ENCODE measurements at places on chromosomes 11 and 22.

GRCh38 chr11:111719379-111719778 is 46.8 kb downstream of the PPP2R1B start:
- no peak for DNase-seq

- DNase-seq, result no peak
Measured at GRCh38 chr22:36795633-36796032, 19.7 kb upstream of the IFT27 start.

DNA sequence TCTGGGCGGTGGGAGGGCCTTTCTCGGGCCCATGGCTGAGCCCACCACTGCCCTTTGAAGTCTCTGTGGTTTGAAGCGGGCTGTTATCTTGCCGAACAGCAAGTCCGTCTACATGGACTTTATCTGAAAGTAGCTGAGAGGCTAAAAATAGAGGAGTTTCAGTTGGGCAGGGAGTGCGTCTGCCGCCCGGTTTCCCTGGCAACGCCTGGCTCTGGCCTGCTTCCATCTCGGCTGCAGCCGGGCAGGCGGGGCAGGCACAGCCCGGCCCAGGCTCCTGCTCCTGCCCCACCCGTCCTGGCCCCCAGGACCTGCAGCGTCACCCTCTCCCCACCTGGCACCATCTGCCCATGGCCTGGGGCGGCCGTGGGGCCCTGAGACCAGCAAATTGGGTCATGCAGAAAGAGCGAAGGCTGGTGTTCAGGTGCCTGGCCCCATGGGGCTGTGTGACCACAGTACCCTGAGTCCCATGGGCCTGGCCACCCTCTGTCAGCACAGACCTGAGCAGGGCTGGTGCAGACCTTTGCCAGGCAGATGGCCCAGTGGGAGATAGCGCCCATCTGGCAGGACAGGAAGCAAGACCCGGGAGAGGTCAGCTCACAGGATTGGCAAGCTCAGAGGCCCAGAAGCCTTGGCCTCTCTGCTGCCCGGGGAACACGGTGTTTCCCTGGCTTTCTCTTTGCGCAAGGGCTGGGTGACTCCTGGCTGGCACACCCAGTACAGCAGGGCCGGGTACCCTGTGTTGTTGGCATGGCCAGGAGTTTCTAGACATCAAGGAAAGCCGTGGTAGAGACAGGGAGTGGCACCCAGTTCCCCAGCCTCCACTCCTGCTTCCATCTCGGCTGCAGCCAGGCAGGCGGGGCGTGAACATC is 79.1 kb upstream of the KCNQ1OT1 start:
- DNase-seq, result no peak

DNA sequence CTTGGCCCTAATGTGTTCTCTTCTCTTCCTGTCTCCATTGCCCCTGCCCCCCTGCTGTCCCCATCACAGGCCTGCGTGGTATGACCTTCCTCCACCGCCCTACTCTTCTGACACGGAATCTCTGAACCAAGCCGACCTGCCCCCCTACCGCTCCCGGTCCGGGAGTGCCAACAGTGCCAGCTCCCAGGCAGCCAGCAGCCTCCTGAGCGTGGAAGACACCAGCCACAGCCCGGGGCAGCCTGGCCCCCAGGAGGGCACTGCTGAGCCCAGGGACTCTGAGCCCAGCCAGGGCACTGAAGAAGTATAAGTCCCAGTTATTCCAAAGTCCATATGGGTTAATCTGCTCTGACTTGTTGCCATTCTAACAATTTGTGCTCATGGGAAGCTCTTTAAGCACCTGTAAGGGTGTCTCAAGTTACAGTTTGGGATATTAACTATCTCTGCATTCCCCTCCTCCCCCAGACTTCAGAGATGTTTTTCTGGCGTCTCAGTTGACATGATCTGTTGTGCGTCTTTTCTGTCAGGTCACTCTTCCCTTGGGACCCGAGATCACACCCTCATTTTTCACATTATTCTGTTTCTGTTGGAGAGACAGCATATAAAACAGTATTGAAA is 60.0 kb downstream of the COMMD9 start:
- no peak for DNase-seq

DNA sequence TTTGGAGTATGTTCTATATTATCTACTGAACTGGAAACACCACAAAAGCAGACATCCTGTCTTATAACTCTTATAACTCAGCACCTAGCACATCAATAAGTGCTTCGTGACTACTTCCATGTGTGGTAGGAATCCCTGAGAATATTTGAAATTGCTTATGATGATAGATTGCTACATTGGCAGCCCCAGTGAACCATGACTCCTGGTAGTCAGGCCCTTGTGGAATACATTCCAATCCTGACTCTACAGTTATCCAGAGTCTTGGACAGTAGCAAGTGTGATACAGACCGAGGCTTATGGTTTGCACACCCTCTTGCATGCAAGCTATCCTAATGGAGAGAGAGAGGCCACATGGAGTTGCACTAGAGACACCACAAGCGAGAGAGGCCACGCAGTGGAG is 59.5 kb upstream of the PHF21A start:
- no peak for DNase-seq

DNA sequence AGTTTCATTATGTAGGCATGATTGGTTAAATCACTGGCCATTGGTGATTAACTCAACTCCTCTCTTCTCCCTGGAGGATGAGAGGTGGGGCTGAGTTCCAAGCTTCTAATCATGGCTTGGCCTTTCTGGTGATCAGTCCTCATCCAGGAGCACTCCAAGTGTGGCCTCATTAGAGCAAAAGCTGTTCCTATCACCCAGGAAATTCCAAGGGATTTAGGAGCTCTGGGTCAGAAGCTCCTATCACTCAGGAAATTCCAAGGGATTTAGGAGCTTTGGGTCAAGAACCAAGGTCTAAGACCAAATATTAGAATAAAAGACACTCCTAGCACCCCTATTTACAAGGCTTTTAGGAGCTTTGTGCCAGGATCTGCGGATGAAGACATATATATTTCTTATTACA is 168.0 kb upstream of the BDNF start:
- no peak for DNase-seq

GRCh38 chr11:95262994-95263765 is 32.2 kb upstream of the SESN3 start:
- no peak for DNase-seq

DNA sequence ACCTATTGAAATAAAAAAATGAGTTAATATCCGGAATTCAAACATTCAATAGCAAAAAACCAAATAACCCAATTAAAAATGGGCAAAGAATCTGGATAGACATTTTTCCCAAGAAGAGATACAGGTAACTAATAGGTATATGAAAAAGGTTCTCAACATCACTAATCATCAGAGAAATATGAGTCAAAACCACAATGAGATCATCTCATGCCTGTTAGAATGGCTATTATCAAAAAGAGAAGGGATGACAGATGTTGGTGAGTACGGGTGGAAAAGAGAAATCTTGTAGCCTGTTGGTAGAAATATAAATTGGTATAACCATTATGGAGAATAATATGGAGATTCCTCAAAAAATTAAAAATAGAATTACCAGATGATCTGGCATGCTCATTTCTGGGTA is 26.9 kb upstream of the OR6M1 start:
- no peak for DNase-seq

GRCh38 chr11:85718991-85719807 is 33.2 kb upstream of the CCDC89 start:
- DNase-seq, result no peak

GRCh38 chr11:17550450-17551346 is 3.6 kb downstream of the OTOG start:
- no peak for DNase-seq

DNA sequence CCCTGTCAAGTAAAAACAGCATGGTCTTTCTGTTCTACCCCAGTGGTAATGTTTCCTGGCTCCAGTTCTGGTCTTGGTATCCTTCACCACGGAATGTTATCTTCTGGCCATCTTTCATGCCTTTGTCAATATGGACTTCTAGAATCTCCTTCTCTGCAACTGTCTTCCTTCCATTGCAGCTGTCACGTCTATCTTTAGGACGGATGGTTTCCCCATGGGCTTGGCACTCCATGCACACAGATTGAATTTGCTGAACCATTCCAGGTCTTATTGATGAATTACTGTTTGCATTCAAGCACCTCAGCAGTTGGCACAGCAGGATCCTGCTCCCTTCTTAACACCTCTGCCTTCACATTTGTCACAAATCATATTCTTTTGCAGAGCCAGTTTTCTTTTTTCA is 44.9 kb upstream of the SLC25A18 start:
- no peak for DNase-seq

- peak; percentile 39 for DNase-seq
Measured at GRCh38 chr22:22955866-22956535, 68.4 kb downstream of the IGLL5 start.

- no peak for DNase-seq
Measured at GRCh38 chr11:110512026-110512425, 82.3 kb downstream of the FDX1 start.

DNA sequence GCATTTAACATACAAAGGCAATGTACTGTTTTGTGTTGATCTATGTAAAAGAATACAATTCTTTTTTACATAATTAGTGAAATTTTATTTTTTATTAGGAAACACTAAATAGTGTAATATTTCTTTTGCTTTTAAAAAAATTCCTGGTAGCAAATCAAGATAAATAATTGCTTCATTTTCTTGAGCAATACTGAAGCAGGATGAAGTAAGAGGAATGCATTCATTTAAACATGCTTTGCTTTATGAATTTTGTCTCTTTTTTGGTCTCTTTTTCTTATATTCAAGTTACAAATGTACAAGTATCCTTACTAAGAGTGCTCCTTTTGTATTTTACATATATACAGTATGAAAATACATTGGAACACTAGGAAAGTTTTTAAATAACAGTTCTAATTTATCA is 144.4 kb upstream of the TEAD1 start:
- DNase-seq, result no peak

DNA sequence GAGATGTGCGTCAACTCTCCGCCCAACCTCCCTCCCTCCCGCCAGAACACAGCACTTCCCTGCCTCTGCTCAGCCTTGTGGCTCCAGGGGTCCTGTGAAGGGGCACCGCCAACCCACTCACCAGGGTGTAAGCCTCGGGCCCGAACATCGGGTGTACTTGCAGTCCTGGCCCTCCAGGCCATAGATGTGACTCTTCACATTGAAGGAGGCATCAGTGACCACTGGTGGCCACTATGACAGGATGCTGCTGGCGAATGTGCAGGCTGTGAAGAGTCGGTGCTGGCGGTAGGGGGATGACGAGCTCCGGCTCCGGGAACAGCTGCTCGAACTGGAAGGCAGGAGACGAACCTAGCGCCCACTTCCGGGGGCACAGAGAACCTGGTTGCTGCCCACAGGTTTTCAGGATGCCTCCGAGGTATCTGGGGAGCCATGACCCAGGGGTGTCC is 97.4 kb downstream of the MED15 start:
- DNase-seq, result no peak

DNA sequence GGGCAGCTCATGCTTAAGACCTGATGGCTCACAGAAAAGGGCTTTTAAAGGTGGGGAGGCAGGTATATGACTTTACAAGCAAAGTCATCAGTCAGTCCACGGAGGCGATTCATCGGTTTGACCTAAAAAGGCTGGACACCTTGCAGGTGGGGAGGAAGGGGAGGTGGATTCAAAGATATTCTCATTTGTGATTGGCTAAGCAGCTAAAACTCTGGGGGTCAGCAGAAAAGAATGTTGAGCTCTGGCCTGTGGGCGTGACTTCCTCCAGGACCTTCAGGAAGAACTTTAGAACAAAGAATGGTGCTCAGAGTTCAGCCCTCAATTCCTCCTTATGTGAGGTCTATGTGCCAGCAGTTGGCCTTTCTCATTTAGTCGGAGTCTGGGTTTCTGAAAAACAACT is 78.3 kb upstream of the LMO1 start:
- DNase-seq, result no peak
